ENCODE measurements at places on chromosomes 5 and 9. TPM values are rescaled to one million over a fixed set of nuclear protein-coding genes. Genes with fewer than 3 reads are reported as not detected.

GRCh38 chr5:128682669-128683068 is 144.6 kb upstream of the FBN2 start:
- no peak overlapping the region for H3K27ac ChIP-seq
- no peaks in the 10 kb centered on the region for H3K4me1 ChIP-seq
- H3K4me3 ChIP-seq = no peak overlapping the region
- H3K36me3 ChIP-seq = no peaks in the 10 kb centered on the region
- H3K27me3 ChIP-seq = no peaks in the 10 kb centered on the region

The CDKN2B gene
- 0.82 TPM for total RNA-seq

DNA sequence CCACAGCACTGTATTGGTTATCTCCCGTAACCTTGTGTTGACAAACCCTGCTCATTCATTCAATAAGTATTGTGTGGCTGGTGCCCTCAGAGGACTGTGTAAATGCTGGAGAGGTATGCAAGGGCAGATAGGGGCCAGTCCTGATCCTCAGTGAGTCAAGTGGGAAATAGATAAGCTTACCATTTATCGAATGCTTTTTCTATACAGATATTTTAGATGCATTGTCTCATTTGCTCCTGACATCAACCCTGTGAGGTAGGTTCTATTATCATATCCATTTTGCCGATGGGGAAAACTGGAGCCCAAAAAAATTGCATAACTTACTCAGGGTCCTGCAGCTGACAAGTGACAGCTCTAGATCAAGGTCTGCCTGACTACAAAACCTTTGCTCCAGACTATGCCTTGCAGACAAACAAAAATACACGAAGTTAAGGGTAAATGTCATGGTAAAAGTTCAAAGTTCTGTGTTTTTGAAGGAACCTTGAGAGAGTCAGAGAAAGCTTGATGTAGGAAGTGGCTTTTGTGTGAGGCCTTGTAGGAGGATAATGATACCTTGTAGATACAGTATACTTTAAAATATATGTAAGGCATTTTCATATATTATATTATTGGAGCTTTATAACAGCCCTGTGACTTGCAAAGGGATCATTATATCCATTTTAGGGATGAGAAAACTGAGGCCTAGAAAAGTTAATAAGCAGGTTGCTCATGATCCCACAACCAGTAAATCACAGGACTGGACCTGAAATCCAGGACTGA is 22.7 kb downstream of the CYFIP2 start:
- H3K36me3 ChIP-seq = no peaks in the 10 kb centered on the region
- DNase-seq = no peak
- H3K27me3 ChIP-seq = no peaks in the 10 kb centered on the region
- H3K27ac ChIP-seq = peak overlapping the region; percentile 87
- peaks cover 65% of the 10 kb centered on the region for H3K4me1 ChIP-seq
- H3K4me3 ChIP-seq = no peak overlapping the region

- peak; percentile 68 for DNase-seq
- peaks cover 4% of the 10 kb centered on the region for H3K27me3 ChIP-seq
- H3K27ac ChIP-seq = peak overlapping the region; percentile 79
- H3K4me1 ChIP-seq = peaks cover 16% of the 10 kb centered on the region
- H3K36me3 ChIP-seq = no peaks in the 10 kb centered on the region
Measured at GRCh38 chr5:159928122-159928909, 12.0 kb downstream of the ADRA1B start.

GRCh38 chr5:170132269-170132975 is 26.7 kb downstream of the FOXI1 start:
- H3K36me3 ChIP-seq = no peaks in the 10 kb centered on the region
- H3K27ac ChIP-seq = no peak overlapping the region
- H3K4me3 ChIP-seq = no peak overlapping the region
- DNase-seq = no peak

The GABBR2 gene
- 1.1 TPM for total RNA-seq

DNA sequence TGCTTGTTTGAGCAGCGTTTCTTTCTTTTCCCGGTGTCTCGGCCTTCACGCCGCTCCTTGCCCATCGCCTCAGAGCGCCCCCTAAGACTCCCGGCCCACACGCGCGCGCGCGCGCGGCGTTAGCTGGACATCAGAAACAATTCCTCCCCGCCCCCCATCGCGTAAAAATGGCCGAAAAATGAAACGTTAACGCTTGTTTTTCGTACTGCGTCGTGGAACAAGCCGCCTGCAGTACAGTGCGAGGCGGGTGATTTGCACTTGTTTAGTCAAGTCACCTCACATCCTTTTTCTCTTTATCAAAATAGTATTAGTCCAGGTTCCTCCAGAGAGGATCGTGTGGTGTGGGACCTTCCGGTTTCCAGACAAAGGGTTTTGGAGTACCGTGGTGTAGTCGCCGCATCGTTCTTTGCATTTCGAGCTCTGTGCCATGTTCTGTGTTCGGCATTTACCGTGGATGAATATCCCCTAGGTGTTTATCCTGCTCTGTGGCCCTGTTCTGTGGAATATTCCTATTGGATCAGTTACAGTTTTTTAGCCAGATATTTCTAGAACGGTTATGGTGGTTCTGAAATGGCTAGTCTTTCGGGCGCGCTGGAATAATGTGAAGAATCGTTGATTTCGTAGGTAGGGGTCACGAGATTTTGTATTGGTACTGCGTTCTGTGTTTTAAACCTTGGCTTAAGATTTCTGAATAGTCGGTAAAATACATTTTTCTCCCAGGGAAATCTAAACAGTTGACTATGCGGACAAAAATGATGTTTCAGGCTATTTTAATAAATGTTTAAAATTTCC is 1.0 kb downstream of the MATR3 start:
- H3K36me3 ChIP-seq = no peaks in the 10 kb centered on the region
- peak; percentile 78 for DNase-seq
- H3K4me3 ChIP-seq = peak overlapping the region; percentile 92
- H3K27me3 ChIP-seq = no peaks in the 10 kb centered on the region
- peaks cover 64% of the 10 kb centered on the region for H3K4me1 ChIP-seq

DNA sequence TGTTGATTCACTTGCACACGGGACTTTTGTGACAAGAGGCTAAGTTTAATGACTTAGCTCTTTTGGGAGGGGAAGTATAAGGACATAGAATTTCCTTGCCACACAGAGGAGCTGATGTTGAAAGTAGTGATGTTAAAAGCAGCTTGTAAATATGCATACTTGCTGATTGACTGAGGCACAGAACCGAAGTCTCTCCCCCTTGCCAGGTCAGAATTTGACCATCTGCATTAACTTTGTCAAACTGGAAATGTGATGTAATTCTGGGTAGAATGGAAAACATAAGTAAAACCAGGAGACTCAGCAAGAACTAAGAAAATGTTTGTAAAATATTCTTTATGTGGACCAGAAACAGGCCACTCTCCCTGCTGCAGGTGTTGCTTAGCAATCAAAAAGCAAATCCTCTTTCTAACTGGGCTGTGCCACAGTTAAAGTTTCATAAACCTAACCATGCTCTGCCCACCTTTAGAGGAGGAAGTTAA is 284.2 kb downstream of the NR3C1 start:
- H3K36me3 ChIP-seq = peaks cover 11% of the 10 kb centered on the region
- no peak overlapping the region for H3K4me3 ChIP-seq
- H3K27me3 ChIP-seq = no peaks in the 10 kb centered on the region
- peaks cover 75% of the 10 kb centered on the region for H3K4me1 ChIP-seq
- no peak for DNase-seq

The PHF24 gene
- 0.11 TPM for total RNA-seq

DNA sequence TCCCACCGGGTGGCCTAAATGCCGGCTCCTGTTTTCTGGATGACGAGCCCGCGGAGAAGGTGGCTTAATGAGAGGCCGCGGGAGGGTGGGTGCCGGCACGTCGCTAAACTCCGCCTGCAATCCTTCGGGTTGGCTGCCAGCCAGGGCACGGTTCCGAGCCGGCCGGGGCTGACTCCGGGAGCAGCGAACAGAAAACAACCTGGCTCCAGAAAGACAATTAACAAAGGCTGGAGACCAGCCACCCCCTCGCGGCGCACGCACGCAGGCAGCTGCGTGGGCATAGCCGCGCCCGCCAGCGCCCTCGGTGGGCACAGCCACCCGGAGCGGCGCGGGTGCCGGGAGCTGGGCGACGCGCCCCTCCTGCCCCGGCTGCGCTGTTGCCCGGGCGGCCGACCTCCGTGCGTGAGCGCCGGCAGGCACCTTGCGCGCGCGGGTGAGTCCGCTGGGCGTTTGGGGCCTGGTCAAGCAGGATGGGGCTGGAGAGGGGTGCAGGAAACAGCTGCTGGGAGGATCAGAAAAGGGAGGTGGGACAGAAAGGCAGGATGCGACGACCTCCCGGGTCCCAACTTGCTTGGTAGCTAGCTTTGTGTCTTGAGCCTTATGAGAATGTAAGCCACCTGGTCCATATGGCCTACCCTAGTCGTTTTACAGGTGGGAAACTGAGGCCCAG is at the start of gene ARHGEF37:
TSS of gene ARHGEF37 (plus strand) at position 307 of the 670 bp plus-strand sequence. CDS start 16,272 bp downstream, outside the sequence.
- no peaks in the 10 kb centered on the region for H3K27me3 ChIP-seq
- peak within 1 kb of the TSS; percentile 72 for H3K4me3 ChIP-seq
- no peaks in the 10 kb centered on the region for H3K36me3 ChIP-seq
- H3K4me1 ChIP-seq = peaks cover 43% of the 10 kb centered on the region
- peak within 1 kb of the TSS; percentile 96 for H3K27ac ChIP-seq

- H3K27ac ChIP-seq = peak overlapping the region; percentile 70
- no peak overlapping the region for H3K4me3 ChIP-seq
- peaks cover 44% of the 10 kb centered on the region for H3K4me1 ChIP-seq
- H3K27me3 ChIP-seq = no peaks in the 10 kb centered on the region
- DNase-seq = no peak
Measured at GRCh38 chr5:137629646-137630045, 106.2 kb downstream of the KLHL3 start.

The DDX4 gene
- not detected for total RNA-seq

GRCh38 chr5:170300361-170301013 is 2.9 kb upstream of the LCP2 start:
- DNase-seq = no peak
- no peak overlapping the region for H3K27ac ChIP-seq
- H3K4me3 ChIP-seq = no peak overlapping the region

- DNase-seq = no peak
- no peaks in the 10 kb centered on the region for H3K36me3 ChIP-seq
- no peak overlapping the region for H3K27ac ChIP-seq
- H3K27me3 ChIP-seq = peaks cover 4% of the 10 kb centered on the region
- H3K4me3 ChIP-seq = no peak overlapping the region
- H3K4me1 ChIP-seq = no peaks in the 10 kb centered on the region
Measured at GRCh38 chr9:19748278-19749126, 40.3 kb downstream of the SLC24A2 start.

DNA sequence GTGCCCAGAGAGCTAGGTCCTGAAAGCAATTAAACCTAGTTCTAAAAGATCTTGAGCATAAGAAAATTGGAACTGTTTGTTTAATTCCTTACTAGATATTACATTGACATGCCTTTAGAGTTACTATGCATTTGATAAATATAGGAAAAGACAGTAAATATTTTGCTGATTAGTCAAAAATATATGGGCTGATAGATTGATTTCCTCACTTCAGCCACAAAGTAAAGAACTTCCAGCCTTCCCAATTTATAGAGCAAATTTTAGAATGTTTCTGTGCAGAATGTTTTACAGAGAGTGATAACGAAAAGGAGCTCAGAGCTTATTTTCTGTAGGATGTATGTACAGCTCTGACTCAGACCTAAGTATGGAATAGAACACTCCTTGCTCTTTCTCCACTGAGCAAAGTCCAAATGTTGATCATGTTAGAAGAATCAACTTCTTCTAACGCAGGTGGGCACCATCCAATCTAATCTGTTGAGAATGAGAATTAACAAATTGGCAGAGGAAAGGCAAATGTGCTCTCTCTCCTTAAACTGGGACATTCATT is 72.9 kb upstream of the PAM start:
- H3K27ac ChIP-seq = no peak overlapping the region
- no peak for DNase-seq
- H3K4me1 ChIP-seq = no peaks in the 10 kb centered on the region
- no peaks in the 10 kb centered on the region for H3K27me3 ChIP-seq

- peak overlapping the region; percentile 83 for H3K27ac ChIP-seq
- H3K4me3 ChIP-seq = no peak overlapping the region
- DNase-seq = no peak
- H3K27me3 ChIP-seq = no peaks in the 10 kb centered on the region
- no peaks in the 10 kb centered on the region for H3K36me3 ChIP-seq
- peaks cover 100% of the 10 kb centered on the region for H3K4me1 ChIP-seq
Measured at GRCh38 chr9:33147416-33148169, 19.5 kb downstream of the B4GALT1 start.

Measured in left ventricle myocardium inferior (tissue), 1 donor.